ENCODE measurements at places on chromosomes 2 and 18.

DNA sequence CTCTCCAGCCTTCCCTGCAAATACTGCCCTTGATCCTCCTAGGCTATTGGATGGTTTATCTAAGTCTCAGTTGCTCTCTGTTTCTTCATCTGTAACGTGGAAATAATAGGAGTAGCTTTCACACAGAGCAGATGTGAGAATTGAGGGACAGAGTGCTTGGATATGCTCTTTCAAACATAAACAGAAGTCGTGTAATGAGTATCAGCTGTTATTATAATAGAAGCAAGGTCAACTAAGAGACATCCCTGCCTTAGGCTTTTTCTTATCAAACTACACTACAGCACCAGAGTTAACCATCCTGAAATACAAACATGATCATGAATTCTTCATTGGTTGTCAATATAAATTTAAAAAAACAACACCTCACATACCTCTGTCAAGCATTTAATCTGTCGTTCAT lies 138.2 kb downstream of the DOK6 start:
- no peak overlapping the region for H3K4me3 ChIP-seq
- no peak overlapping the region for H3K27ac ChIP-seq
- H3K36me3 ChIP-seq: no peaks in the 10 kb centered on the region
- no peaks in the 10 kb centered on the region for H3K4me1 ChIP-seq

DNA sequence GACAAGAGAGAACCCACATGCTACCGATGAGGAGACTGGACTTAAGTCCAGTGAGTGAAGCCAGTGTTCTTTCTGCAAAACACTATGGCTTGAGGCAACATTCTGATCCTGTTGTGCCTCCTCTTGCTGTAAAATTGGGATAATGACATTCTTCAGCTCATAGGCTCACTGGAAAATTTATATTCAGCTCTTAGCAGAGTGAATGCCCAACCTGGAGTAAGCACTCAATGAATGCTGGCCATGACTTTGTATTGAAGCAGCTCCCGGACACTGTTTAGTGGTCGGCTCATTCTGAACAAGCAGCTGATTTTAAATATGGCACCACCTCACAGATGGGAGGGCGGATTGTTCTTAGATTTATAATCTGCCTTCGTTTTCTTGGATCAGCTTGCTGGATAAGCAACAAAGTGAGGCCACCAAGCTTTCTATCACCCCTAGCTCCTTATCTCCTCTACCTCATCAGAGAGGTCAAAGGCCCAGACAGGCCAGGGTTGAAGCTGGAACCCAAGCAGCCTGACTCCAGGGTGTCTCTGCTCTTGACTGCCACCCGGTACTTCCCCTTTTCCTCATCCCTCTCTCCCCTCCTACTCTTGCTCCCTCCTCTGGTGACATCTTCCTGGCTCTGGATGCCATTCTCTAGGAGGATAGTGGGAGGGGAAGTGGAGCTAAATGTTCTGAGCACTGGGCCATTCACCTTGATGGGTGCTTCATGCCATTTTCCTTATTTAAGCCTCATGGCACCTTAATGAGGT lies 11.5 kb downstream of the SLC9A4 start:
- no peak for DNase-seq
- no peaks in the 10 kb centered on the region for H3K36me3 ChIP-seq
- H3K4me3 ChIP-seq: no peak overlapping the region
- peaks cover 3% of the 10 kb centered on the region for H3K27me3 ChIP-seq
- no peaks in the 10 kb centered on the region for H3K4me1 ChIP-seq

DNA sequence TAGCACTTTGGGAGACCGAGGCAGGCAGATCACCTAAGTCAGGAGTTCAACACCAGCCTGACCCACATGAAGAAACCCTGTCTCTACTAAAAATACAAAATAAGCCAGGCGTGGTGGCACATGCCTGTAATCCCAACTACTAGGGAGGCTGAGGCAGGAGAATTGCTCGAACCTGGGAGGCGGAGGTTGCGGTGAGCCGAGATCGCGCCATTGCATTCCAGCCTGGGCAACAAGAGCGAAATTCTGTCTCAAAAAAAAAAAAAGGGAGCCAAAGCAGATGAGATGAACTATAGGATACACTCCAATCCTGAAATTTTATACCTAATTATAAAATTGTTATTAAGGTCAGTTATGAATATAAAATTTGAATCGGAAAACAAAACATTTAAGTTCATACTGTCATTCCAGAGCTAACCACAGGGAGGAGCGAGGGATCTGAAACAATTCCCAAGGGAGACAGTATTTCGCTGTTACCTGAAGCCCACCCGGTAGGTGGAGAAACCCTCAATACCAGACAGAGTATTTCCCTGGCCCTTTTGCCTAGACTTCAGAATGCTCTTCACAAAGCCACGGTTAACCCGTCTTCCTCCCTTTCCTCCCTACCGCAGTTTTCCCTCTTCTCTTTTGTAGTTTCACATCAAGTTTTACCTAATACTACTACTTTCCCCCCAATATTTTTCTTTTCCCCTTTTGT lies 1.4 kb downstream of the PPM1G start:
- H3K4me3 ChIP-seq: peak overlapping the region; percentile 82
- H3K36me3 ChIP-seq: peaks cover 18% of the 10 kb centered on the region
- DNase-seq: no peak
- no peak overlapping the region for H3K27ac ChIP-seq
- H3K4me1 ChIP-seq: peaks cover 40% of the 10 kb centered on the region

DNA sequence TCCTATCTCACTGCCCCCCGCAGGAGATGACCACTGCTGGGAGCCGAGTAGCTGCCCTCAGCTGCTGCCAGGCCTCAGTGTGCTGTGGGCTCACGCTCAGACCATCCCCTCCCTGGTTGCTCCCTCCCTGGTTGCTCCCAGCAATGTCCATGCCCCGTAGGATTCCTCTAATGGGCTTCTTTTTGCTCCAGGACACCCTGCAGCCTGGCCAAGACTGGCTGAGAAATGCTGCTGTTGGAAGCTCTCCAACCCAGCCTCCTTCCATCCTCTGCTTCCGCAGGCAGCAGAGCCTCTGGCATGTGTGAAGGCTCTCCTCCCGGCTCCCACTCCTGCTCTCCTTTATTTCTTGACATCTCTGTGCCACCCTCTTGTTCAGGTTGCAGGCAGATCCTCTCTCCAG lies 48.6 kb downstream of the SOX11 start:
- no peak overlapping the region for H3K27ac ChIP-seq
- no peaks in the 10 kb centered on the region for H3K27me3 ChIP-seq
- no peaks in the 10 kb centered on the region for H3K4me1 ChIP-seq
- H3K36me3 ChIP-seq: no peaks in the 10 kb centered on the region
- H3K4me3 ChIP-seq: no peak overlapping the region
- no peak for DNase-seq

DNA sequence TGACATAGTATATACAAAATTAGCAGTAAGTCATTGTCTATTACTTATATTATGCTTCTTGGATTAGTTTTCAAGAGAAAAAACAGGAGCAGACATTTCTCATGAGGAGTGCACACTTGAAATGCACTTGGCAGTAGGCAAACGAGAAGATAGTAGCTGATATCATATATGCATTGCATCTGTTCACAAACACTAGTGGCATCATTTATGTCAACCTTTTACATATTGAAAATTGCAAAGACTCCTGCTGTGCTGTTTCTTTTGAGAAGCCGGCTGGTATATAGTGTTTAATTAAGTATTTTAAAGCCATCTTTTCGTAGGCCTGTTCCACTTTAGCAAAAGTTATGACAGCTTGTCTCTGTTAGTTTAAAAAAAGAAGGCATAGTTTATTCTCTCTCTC lies 58.4 kb upstream of the SLC8A1 start:
- no peak overlapping the region for H3K27ac ChIP-seq
- no peaks in the 10 kb centered on the region for H3K4me1 ChIP-seq
- H3K36me3 ChIP-seq: no peaks in the 10 kb centered on the region
- DNase-seq: no peak
- H3K27me3 ChIP-seq: no peaks in the 10 kb centered on the region

DNA sequence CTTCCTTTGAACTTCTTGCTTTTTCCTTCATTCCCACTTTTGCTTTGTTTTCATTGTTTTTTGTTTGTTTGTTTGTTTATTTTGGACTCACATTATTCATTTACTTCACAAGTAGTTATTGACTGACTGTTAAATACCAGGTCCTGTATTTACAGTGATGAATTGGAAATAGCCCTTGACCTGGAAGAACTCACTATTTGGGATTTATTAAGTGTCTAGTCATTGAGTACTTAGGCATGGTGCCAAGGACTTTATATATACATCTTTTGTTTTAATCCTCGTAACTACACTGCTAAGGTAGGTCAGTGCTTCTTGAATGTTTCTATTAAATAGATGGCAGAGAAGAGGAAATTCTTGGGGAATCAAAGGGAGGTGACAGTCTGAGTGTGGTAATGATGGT lies 11.1 kb downstream of the SPOPL start:
- no peak for DNase-seq
- peaks cover 6% of the 10 kb centered on the region for H3K4me1 ChIP-seq
- H3K4me3 ChIP-seq: no peak overlapping the region
- no peaks in the 10 kb centered on the region for H3K27me3 ChIP-seq

- no peak overlapping the region for H3K27ac ChIP-seq
- no peaks in the 10 kb centered on the region for H3K27me3 ChIP-seq
- H3K4me1 ChIP-seq: no peaks in the 10 kb centered on the region
- no peak for DNase-seq
Measured at GRCh38 chr2:72106978-72107377, 40.7 kb downstream of the CYP26B1 start.

DNA sequence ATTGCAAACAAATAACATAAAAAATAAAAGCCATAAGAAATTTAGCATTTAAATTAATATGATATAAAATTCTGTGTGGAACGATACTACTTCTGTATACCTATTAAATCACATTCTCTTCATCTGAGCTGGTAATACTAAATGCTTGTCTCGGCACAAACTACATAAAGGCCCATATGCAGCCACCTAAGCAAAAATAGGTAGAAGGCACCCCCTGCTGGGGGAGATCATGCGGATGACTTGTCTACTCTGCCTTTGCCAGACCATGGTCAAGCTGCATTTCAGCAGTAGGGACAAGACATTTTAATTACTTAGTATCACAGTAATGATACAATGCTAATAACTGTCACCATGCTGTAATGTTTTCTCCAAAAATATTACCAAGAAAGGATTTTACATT lies 108.0 kb downstream of the CDH19 start:
- H3K4me1 ChIP-seq: no peaks in the 10 kb centered on the region
- H3K4me3 ChIP-seq: no peak overlapping the region
- no peak for DNase-seq
- no peaks in the 10 kb centered on the region for H3K27me3 ChIP-seq
- H3K27ac ChIP-seq: no peak overlapping the region
- H3K36me3 ChIP-seq: no peaks in the 10 kb centered on the region

DNA sequence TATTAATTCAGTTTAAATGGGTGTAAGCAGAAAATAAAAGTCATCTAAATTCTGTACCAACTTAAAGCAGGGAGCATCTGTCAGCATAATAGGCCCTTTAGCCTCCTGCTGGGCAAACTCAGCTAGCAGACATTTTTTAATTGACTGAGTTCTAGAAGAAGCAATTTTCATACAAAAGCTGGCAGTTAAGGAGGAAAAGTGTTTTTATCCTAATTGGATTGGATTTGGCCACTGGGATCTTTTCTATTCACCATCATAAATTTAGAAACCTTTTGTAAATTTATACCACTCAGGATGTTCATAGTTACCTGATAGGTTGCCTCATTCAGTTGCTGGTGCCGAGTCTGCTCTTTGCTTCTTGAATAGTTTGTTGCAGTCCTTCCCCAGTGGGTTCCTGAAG lies 262.7 kb upstream of the FSIP2 start:
- H3K27me3 ChIP-seq: no peaks in the 10 kb centered on the region
- no peak overlapping the region for H3K4me3 ChIP-seq
- H3K27ac ChIP-seq: no peak overlapping the region
- DNase-seq: no peak
- H3K4me1 ChIP-seq: no peaks in the 10 kb centered on the region
- H3K36me3 ChIP-seq: no peaks in the 10 kb centered on the region

GRCh38 chr2:141611176-141611571 lies 519.6 kb downstream of the LRP1B start:
- DNase-seq: no peak
- no peaks in the 10 kb centered on the region for H3K27me3 ChIP-seq
- H3K4me1 ChIP-seq: no peaks in the 10 kb centered on the region
- H3K27ac ChIP-seq: no peak overlapping the region
- no peaks in the 10 kb centered on the region for H3K36me3 ChIP-seq

DNA sequence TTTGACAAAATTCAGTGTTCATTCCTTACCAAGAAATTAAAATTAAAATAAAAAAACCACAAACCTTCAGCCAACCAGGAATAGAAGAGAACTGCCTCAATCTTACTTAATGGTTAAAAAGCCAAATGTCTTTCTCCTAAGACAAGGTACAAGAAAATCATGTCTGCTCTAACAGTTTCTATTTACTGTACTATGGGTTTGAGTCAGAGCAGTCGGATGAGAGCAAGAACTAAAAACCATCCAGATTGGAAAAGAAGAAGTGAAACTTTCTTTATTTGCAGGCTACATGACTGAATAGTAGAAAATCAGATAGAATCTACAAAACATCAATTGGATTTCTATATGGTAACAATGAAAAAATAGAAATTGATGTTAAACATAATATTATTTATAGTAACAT lies 555.5 kb upstream of the TNP1 start:
- DNase-seq: no peak
- no peak overlapping the region for H3K4me3 ChIP-seq
- H3K27ac ChIP-seq: no peak overlapping the region
- H3K4me1 ChIP-seq: no peaks in the 10 kb centered on the region
- H3K36me3 ChIP-seq: no peaks in the 10 kb centered on the region

- peaks cover 10% of the 10 kb centered on the region for H3K27me3 ChIP-seq
- no peak overlapping the region for H3K27ac ChIP-seq
- DNase-seq: peak; percentile 48
- H3K4me1 ChIP-seq: peaks cover 12% of the 10 kb centered on the region
- H3K4me3 ChIP-seq: peak overlapping the region; percentile 46
Measured at GRCh38 chr18:48007955-48008701, 77.7 kb upstream of the SMAD2 start.

DNA sequence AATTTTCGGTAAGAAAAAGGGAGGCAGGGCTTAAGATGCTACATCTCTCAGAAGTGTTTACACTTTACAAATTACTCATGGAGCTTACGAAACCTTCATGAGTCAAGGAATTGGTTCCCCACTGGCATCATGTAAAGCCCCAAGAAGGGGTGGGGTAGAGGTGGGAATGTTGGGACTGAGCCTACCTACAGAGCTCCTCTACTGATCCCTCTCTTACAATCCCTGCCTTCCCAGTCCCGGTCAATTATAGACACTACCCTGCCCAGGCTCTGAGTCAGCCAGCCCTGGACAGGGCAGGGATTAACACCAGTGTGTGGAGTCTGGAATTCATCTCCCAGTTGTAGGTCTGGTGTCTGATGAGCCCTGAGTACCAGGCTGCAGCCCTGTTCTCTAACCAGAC lies 248.9 kb downstream of the PAX3 start:
- no peak overlapping the region for H3K27ac ChIP-seq
- DNase-seq: no peak
- H3K4me1 ChIP-seq: no peaks in the 10 kb centered on the region

DNA sequence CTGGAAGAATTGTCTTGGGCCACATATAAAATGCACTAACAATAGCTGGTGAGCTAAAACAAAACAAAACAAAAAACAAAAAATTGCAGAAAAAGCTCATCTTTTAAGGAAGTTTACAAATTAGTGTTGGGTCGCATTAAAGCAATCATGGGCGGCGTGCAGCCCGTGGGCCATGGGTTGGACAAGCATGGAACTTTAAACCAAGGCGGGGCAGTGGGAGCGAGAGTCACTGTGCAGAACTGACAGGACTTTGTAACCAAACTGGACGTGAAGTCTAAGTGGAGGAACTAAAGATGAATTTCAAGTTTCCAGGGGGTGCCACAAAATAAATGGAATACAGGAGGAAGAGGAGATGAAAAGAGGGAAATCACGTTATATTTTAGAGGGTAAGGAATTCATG lies 80.7 kb downstream of the PSMG2 start:
- H3K4me1 ChIP-seq: no peaks in the 10 kb centered on the region
- H3K27me3 ChIP-seq: no peaks in the 10 kb centered on the region
- peaks cover 5% of the 10 kb centered on the region for H3K36me3 ChIP-seq
- no peak overlapping the region for H3K27ac ChIP-seq
